HuH-7 (cell line): ENCODE measurements at places on chromosomes 6 and 20.

- no peak for DNase-seq
Measured at GRCh38 chr6:10300071-10300470, 114.8 kb downstream of the TFAP2A start.

- DNase-seq: no peak
Measured at GRCh38 chr6:30679765-30680535, 6.5 kb downstream of the PPP1R18 start.

DNA sequence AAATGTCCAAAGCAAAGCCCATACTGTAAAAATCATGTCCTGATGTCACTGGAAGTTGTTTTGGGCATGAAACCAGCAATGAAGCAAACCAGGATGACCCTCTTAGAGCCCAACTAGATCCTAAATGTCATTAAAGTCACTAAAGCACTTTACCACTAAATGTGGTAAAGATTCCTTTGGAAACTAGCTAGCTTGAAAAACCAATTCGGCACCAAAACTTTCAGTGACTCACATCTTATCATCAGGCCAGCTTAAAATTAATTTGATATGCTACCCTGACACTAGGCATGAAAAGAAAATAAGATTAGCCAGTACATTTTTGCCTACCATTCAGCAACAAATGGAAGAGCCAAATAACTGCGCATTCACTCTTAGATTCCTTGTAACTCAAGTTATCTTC lies 145.8 kb downstream of the PACRG start:
- no peak for DNase-seq

DNA sequence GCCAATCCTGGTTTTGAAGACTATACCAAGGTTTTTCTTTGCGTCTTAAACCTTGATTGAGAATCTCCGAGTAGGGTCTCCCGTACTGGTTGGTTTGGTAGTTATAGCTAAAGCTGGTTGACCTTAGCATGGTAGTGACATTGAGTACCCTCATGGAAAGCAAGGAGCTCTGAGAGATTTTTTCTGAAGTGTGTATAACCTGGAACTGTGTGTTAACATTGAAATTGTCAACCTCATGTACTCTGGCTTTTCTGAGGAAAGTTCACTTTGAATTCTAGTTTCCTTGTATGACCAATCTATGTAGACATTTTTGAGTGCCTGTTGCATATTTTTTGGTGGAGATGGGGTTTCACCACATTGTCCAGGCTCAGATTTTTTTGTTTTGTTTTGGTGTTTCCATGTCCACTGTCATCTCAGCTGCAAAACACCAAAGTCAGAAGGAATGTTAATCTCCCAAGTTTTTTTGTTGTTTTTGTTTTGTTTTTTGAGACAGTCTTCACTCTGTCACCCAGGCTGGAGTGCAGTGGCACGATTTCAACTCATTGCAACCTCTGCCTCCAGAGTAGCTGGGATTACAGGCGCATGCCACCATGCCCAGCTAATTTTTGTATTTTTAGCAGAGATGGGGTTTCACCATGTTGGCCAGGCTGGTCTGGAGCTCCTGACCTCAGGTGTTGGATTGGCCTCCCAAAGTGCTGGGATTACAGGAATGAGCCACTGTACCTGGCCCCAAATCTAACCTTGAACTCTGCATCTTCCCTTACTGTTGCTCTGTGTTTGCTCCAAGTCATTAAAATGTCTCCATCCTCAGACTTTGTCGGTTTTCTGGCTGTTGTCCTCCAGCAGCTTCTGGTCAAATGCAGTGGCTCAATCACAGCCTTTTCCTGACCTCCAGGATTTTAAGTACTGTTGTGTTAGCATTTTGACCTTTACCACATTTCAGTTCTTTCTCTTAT lies 4.3 kb downstream of the RPS12 start:
- DNase-seq: no peak

GRCh38 chr6:147029923-147030322 lies 174.3 kb upstream of the STXBP5 start:
- no peak for DNase-seq

- DNase-seq: no peak
Measured at GRCh38 chr20:13625304-13625979, 13.3 kb downstream of the TASP1 start.

DNA sequence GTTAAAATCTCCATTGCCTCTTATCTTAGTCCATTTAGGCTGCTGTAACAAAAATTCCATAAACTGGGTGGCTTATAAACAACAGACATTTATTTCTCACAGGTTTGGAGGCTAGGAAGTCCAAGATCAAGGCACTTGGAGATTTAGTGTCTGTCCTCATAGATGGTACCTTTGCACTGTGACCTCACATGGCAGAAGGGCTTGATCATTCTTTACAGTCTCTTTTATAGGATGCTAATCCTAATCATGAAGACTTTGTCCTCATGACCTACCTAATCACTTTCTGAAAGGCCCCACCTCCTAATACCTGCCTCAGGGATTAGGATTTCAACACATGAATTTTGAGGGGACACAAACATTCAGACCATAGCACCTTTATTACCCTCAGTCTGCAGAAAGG lies 6.6 kb downstream of the GLO1 start:
- DNase-seq: no peak

- DNase-seq: no peak
Measured at GRCh38 chr20:8524101-8525016, 392.3 kb downstream of the PLCB1 start.

- no peak for DNase-seq
Measured at GRCh38 chr6:6932968-6933367, 174.8 kb upstream of the RREB1 start.

DNA sequence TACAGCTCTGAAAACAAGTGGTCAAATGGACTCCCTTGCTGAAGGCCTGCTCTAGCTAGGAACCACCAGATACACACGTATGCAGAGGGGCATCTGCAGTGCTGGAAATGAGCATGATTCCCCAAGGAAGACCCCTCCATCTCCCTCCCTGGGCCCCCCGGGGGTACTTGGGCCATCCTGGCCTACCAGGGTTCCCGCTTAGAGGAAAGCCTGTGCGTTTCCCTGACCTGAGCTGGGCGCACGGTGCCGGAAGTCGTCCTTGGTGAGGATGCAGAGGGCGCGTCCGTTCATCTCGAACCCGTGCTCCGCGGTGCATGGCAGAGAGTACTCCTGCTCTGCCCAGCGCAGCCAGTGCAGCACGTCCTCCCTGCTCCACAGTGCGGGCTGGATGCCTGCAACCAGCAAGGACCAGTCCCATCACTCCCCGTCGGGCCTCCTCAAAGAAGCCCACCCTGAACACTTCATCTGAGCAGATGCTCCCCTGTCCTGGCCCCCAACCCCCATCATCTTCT lies 11.8 kb downstream of the ETV7 start:
- no peak for DNase-seq

DNA sequence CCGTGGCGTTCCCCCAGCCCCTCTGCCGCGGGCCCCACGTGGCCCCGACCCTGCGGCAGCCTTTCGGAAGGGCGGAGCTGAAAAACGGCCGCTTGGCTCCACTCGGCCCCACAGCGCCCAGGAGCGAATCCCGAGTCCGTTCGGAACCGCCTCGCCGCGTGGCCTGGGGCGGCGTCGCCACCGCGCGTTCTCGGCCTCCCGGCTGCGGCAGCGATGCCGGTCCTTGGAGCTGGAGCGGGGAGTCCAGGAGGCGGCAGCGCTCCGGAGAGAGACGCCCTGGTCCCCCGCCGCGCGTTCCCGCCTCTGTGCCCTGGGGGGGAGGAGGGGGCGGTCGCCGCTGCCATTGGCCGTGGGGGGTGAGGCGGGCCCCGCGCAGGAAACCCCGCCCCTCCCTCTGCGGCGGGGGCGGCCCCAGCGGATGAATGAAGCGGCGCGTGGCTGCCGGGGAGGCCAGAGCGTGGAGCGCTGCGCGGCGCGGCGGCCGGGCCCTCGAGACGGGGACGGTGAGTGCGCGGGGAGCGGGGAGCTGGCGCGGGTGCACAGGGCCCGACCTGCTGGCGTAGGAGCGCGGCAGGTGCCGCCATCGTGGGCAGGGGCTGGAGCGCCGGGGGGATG lies at the start of gene SLCO4A1:
TSS of gene SLCO4A1 (plus strand) at position 453 of the 615 bp plus-strand sequence. CDS start 13,952 bp downstream, outside the sequence.
- DNase-seq: no peak

GRCh38 chr6:118843685-118844390 lies 50.1 kb upstream of the ASF1A start:
- no peak for DNase-seq

GRCh38 chr6:159616456-159616855 lies 76.6 kb downstream of the SOD2 start:
- no peak for DNase-seq

DNA sequence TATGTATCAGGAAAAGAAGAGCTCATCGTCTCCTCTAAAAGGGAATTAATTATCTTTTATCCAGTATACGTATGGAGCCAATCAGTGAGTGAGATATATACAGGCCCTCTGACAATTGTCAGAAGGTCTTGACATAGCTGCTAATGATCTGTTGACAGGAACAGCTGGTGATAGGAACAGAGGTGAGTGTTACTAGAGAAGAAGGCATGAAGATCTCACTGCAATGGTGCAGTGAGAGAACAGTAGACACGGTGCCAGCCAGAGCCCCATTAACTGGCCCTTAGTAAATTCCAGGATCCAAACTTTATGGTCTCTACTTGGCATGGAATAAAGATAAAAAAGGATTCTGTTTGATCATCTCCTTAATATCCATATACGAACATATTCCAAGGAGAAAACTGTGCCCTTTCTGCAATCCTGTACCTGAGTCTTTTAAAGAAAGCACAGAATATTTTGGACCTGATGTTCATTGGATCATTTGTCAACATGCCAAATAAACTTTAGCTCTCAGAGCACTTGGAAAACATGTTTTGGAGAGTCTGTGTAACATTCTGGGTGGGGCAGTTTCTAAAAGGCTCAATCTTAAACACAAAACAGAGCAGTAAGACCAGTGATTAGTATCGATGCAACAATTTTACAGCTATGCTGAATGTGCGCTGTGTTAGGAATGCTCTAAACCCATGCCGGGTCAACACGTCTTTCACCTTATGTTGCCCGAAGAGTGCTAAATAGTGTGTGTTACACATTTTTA lies 135.8 kb upstream of the CITED2 start:
- DNase-seq: no peak

GRCh38 chr6:130233330-130233729 lies 10.6 kb upstream of the SAMD3 start:
- DNase-seq: no peak

DNA sequence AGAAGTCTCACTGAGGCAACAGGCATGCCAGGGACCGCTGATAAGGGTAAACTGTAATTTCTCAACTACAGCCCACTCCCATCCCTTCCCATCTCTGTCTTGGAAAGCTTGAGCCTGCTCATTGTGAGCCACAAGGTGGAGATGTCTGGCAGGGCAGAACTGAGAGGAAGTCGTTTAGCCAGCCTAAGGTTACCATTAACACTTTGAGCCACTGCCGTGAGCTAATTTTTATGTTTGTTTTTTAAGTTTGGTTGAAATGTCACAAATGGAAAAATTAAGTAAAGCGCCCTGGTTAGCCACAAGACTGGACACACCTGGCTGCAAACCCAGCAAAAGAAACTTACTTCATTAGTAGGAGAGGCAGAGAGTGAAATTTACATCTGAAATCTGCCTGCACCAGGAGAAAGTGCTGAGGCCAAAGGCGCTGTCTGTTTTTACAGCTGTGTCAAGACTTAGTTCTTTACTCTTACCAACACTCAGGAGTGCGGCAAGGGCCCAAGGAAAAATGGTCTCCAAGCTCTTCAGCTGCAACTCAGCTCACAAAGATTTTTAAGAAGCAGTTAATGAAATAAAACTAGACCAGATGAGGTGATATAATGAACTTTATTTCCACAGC lies 50.0 kb upstream of the FAM83C start:
- no peak for DNase-seq
